ENCODE measurements at places on chromosomes 11 and 22.

- no peak for DNase-seq
Observed at GRCh38 chr11:13775471-13775870, 107.0 kb downstream of the FAR1 start.

DNA sequence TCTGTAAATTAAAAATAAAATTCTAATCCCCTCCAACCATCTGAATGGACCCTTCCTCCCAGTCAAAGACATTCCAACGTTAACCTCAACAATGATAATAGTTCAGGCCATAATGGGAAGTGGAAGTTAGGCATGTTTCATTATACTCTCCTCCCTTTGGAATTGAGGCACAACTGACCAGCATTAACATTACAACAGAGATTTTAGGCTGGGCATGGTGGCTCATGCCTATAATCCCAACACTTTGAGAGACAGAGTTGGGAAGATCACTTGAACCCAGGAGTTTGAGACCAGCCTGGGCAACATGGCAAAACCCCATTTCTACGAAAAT, 2.4 kb upstream of the CTSF start:
- DNase-seq = no peak

- DNase-seq = no peak
Observed at GRCh38 chr11:1839924-1840779, 1.4 kb downstream of the TNNI2 start.

DNA sequence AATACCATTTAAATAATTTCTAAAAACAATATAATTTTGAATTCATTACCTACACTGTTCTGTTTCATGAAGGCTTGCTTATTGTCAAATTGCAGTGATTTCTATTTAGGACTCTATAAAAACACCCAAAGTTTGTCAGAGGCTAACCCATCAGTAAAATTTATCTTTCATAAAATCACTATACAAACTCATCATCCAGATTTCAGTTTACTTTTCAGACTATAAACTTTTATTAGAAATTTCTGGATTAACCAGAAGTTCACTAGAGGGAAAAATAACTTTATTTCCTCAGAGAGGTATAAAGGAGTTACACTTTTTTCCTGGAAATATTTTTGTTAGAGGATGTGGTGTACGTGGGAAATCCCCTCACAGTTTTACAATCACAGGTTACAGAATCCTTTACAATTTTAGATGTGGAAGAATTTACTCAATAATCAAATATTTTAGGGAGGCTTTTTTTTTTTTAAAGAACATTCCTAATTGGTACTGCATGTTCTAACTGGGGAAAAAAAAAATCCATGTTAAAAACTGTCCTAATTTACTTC, 176.7 kb downstream of the SWAP70 start:
- DNase-seq = no peak

- DNase-seq = no peak
Observed at GRCh38 chr11:130636722-130637464, 188.4 kb downstream of the ADAMTS15 start.
